CD4-positive, alpha-beta T cell treated with Interleukin-12 subunit alpha and Interleukin-12 subunit beta, for 1 hour (primary cell): ENCODE measurements at places on chromosomes 16 and 17.

GRCh38 chr17:8954339-8954738 is 11.2 kb downstream of the PIK3R5 start:
- DNase-seq, result peak; percentile 88

- no peak for DNase-seq
Observed at GRCh38 chr17:43641416-43641815, 20.3 kb downstream of the MEOX1 start.

DNA sequence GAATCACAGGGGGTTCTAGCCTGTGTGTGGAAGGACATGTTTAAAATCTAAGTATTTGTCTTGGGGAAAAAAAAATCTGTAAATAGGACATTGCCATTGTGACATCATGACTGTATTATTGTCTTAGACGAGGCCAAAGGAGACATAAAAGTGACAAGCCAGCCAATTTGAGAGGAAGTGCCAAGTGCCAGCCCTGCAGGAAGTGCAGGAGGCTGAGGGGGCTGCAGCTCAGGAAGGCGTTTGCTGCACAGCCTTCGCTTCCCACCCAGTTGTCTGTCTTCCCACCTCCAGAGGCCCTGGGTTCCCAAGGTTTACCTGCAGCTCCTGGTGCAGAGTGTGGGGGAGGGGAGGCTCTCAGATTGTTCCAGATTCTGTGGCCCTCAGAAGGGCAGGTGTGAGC is 1.3 kb downstream of the ADCY7 start:
- DNase-seq, result no peak

DNA sequence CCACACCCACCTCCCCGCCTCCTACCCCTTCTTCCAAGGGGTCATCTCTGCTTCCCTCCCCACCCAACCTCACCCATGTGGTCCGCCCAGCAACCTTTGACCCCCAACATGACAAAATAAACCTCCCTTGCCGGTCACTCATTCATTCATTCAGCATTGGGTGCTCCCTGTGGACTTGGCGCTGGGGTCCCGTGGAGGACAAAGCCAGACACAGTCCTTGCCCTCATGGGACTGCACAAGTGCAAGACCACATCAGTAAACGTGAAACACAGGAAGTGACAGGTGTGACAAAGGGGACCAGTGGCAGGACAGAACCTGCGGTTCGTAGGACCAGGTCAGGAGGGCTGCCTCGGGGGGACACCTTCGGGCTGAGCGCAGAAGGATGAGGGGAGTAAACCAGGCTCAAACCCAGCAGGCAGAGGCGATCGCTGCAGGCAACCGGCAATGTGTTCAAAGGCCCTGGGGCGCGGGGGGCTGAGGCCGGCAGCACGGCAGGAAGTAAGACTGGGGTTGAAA is 185.4 kb downstream of the SEC14L1 start:
- DNase-seq, result no peak

GRCh38 chr17:14997290-14997689 is 267.8 kb downstream of the PMP22 start:
- no peak for DNase-seq

- no peak for DNase-seq
Observed at GRCh38 chr17:71192039-71192555, 928.7 kb upstream of the SOX9 start.

GRCh38 chr17:41452281-41452680 is 11.5 kb upstream of the KRT38 start:
- no peak for DNase-seq

GRCh38 chr17:72165192-72165866 is 44.5 kb downstream of the SOX9 start:
- DNase-seq, result no peak

DNA sequence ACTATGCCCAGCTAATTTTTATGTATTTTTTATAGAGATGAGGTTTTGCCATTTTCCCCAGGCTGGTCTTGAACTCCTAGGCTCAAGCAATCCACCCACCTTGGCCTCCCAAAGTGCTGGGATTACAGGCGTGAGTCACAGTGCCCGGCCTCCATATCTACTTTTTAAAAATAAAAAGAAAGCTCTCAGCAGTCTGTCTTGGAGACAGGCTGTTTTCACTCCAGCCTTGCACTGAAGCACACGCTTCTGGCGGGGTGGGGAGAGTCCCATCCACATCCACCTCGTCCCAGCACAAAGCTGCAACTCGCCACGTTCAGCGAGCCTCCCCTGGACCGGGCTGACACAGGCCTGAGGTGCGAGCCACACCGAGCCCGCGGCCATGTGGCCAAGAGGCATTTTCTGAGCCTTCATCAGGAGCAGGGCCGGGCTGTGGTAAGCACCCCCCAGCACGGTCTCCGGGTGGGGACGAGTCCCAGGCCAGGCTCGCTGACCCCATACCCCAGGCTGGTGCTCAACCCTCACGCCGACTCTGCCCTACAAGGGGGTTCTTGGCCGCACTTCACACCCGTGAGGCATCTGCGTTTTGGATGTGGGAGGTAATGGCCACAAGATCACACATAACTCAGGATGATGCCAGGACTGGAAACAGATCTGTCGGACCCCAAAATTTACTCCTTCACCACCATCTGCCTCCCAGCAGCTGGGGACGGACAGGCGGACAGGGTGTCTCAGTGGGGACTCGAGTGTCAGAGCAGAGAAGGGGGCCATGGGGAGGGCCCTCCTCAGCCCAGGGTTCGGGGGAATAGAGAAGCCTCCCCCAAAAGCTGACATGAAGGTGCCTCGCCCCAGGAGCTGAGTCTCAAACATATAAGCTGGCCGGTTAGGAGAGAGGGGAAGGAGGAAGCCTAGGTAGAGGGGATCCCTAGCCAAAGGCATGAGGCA is 28.6 kb downstream of the TBC1D16 start:
- no peak for DNase-seq

GRCh38 chr16:68147444-68147843 is 62.3 kb downstream of the NFATC3 start:
- no peak for DNase-seq

GRCh38 chr17:49018748-49019147 is 21.6 kb downstream of the IGF2BP1 start:
- no peak for DNase-seq

DNA sequence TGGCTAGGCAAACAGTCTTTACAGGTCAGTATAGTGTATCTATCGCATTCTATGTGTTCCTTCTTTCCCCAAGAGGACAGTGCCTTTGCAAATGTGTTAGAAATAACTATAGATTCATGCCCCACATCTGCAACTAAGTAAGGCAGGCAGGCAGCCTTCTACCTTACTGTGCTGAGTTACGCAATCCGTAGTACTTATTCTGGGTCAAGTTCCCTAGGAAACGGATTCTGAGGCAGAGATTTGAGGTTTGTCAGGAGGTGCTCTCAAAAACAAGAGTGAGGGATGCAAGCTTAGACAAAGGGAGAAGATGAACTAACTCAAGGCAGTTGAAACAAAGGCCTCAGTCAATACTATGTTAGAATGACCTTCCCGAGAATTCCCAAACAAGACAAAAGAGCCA is 12.7 kb upstream of the ANKFY1 start:
- no peak for DNase-seq

GRCh38 chr17:72726936-72727335 is 365.6 kb downstream of the SLC39A11 start:
- DNase-seq, result peak; percentile 45

DNA sequence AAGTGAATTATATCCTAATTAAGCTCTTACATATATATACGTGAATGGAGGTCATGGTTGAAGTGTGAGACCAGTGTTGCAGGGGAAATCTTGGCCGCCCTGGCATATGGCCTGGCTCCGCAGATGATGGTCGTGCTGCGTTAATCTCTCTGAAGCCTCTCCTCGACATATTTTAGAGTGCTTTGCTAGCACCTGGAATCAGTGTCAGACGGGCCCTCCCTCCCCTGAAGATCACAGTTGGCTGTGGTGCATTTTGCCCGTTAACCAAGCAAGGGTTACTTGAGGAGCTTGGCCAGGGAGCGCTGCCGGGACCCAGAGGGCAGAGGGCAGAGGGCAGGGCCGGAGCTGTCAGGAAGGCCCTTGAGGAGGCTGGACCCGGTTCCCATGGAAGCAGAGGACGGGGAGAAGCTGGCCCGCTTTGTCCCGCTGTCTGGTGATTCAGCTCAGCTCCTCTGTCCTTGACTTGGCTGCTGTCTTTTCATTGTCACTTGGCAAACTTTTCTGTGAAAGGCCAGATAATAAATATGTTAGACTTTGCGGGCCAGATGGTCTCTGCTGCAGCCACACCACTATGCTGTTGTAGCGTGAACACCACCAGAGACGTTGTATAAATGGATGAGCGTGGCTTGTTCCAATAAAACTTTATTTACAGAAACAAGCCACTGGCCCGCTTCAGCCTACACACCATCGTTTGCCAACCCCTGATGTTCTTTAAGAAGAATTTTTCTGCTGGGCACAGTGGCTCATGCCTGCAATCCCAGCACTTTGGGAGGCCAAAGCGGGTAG is 32.3 kb downstream of the CIBAR2 start:
- no peak for DNase-seq

GRCh38 chr17:64682261-64683181 is 20.4 kb upstream of the SMURF2 start:
- no peak for DNase-seq

DNA sequence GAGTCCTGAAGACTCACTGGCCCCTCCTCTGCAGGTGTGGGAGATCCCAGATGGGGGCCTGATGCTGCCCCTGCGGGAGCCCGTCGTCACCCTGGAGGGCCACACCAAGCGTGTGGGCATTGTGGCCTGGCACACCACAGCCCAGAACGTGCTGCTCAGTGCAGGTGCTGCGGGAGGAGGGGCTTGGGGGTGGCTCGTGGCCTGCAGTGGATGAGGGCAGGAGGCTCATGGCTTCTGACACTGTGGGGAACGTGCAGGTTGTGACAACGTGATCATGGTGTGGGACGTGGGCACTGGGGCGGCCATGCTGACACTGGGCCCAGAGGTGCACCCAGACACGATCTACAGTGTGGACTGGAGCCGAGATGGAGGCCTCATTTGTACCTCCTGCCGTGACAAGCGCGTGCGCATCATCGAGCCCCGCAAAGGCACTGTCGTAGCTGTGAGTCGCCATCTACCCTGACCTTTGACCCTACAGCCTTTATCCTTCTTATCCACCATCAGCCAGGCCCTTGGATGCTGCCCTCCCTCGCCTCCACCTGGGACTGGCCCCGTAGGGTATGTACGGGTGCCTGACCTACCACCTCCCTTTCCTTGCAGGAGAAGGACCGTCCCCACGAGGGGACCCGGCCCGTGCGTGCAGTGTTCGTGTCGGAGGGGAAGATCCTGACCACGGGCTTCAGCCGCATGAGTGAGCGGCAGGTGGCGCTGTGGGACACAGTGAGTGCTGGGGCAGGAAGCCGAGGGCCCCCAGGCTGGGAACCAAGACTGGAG is 3.6 kb downstream of the CORO1A start:
- peak; percentile 89 for DNase-seq

DNA sequence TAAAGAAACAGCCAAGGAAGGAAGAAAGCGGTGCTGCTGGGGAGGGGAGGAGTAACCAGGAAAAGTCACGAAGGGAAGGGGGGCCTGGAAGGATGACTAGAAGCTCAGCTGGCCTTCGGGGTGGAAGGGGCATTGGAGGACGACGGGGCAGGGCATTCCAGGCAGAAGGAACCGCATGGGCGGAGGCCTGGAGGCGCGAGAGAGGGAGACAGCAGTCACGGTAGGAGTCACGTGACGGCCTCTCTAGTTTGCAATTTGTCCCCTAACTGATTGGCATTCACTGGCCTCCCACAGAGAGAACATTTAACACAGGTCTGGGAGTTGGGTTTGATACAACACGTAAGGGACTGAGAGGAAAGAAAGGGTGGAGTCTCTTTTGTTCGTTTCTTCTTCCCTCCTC is 63.9 kb downstream of the RTN4RL1 start:
- no peak for DNase-seq

DNA sequence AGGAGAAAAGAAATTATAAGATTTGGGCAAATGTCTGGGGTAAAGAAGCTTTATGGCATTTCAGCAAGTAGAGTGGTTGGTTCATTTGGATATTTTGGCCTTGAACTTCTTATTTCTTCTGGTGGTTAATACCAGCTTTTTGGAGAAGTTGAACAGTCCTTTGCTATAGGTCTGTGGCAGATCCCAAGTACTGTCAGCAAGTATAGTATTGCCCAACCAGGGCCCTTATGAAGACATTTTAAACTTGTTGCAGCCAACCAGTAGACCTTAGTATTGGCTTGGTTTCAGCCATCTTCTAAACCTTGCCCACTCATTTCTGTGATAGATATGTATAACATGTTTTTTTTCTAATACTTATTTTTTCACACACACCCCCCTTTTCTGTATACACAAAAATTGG is 2.2 kb downstream of the SP2 start:
- no peak for DNase-seq

DNA sequence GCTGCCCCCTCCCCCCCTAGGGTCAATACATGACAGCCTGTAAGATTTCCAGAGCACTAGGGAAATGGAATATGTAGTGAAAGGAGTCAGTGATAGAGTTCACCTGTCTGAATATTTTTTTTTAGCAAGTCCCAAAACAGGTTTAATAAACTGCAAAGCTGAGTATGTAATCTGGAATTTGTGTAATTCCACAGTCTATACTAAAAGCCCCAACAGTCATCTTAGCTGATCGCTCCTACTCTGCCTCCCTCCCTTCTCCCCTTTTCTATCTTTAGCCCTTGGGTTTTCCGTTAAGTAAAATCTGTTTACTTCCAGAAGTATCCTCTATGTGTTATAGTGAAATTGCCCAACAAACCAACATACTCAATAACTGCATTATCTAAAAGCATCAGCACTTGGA is 3.5 kb downstream of the CDH13 start:
- DNase-seq, result no peak

- DNase-seq, result no peak
Observed at GRCh38 chr17:31171701-31172100, 76.9 kb downstream of the NF1 start.

DNA sequence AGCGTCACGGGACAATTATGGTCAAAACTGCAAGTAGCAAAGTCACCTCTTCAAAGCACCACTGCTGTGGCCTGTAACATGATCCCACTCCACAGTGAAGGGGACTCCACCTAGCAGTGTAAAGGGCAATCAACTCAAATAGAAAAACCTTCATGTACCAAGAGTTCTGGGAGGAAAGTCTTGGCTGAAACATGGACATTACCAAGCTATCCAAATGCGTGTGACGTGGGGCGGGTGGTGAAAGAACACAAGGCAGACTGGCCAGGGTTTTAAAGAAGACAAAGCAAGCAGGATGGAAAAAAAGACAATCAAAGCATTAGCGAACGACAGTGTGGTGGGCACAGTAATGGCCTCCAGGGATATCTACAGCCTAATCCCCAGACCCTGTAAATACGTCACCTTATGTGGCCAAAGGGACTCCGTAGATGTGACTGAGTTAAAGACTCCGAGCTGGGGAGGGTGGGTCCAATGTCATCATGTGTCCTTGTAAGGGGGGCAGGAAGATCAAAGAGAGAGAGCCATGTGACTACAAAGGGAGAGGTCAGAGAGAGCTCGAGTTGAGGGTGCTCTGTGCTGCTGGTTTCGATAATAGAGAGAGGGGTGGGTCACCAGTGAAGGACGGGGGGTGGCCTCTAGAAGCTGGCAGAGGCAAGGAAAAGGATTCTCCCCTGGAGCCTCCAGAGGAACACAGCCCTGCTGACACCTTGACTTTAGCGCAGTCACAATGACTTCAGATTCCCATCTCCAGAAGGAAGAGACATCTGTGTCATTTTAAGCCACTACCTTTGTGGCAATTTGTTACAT is 6.0 kb downstream of the HSDL1 start:
- no peak for DNase-seq
